Activated CD8-positive, alpha-beta T cell treated with anti-CD3 and anti-CD28 coated beads for 36 hours (primary cell): ENCODE measurements at places on chromosomes 1 and 21.

GRCh38 chr1:95742591-95743089 lies 508.6 kb downstream of the RWDD3 start:
- no peak for DNase-seq
- H3K4me1 ChIP-seq: no peaks in the 10 kb centered on the region
- H3K4me3 ChIP-seq: no peak overlapping the region
- H3K36me3 ChIP-seq: no peaks in the 10 kb centered on the region
- H3K27ac ChIP-seq: no peak overlapping the region
- H3K27me3 ChIP-seq: no peaks in the 10 kb centered on the region

DNA sequence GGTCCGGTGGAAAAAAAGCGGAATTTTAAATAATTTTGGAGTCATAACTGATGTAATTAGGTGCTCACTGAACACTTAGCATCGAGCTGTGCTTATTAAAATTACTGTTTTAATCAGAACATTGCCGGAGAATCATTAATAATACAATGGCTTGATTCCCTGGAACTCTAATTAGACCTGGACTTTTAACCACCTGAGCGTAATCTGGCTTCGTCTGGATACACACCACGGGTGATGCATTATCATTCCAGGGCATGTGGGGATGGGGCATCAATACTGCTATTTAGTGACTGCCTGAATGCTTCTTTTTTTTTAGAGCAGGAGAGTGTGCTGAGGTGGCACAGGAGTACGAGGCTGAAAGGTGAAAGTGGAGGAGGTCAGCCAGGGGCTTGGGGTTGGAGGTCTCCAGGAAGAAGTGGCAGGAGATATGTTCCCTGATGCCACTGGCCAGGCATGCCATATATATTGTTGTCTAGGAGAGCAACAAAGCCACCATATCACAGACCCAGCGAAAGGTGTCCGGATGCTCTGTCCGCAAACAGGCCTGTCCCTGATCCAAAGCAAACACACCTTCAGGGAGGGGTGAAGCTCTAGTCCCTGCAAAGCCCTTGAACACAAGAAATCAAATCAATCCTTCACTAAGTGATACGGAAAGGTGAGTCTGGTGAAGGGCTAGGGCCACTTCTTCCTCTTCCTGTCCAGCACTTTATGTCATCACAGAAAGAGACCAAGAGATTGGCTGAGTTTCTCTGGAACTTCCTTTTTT lies 125.2 kb downstream of the PLXNA2 start:
- H3K27ac ChIP-seq: no peak overlapping the region
- DNase-seq: no peak
- H3K4me1 ChIP-seq: no peaks in the 10 kb centered on the region
- H3K4me3 ChIP-seq: no peak overlapping the region
- no peaks in the 10 kb centered on the region for H3K36me3 ChIP-seq

DNA sequence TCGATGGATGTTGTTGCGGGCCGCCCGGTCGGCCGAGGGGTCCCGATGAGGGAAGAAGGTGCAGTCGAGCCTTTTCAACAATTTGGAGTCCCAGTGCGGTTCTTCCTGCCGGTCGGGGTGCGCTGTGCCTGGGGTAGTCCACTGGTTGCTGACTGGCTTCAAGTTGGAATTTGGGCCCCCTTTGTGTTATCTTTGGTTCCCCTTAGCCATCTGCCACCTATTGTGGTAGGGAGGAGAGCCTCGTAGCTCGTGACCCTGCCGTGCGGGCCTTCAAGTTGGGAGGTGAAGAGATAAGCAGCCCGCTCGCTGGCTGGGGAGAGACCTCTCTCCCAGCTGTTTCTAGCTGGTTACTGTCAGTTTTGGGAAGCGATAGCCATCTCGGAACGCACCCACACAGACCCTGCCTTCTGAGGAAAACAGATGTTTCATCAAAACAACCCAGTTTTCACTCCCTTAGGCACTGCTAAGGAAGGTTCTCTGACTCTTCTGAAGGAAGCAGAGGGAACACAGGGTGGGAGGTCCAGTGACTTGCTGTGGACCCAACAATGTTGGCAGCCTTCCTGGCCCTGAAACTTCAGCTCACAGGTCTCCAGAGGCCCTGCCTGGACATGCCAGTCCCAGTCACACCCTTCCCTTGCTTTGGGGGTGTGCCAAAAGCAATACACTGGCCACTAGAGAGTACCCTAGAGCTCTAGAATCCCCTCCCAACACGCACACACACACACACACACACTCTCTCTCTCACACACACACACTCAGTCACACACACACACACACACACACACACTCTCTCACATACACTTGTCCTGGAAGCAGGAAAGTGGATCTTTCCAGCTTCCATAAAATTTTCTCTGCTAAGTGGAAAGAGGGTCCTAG lies 1.0 kb downstream of the BTG2 start:
- no peaks in the 10 kb centered on the region for H3K27me3 ChIP-seq
- H3K36me3 ChIP-seq: peaks cover 56% of the 10 kb centered on the region
- H3K4me3 ChIP-seq: peak overlapping the region; percentile 99

DNA sequence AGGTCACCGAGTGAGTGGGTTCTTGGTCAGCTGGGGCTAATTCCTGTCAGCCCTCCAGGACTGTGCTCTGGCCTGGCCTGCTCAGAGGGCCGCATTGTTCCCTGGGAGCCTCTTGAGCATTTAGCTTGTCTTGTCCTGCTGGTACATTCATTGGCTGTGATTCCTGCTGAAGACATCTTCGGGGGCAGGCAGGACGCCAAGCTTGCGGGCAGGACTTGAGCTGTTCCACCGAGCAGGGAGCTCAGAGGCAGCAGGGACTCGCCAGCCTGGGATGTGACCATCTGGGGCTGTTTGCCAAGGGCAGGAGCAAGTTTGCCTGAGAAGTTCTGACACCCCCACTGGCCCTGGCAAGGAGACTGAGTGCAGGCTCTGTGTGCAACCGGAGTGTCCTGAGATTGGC lies 7.0 kb upstream of the SLC26A9 start:
- no peaks in the 10 kb centered on the region for H3K36me3 ChIP-seq
- DNase-seq: no peak
- no peak overlapping the region for H3K4me3 ChIP-seq
- H3K4me1 ChIP-seq: no peaks in the 10 kb centered on the region
